Vein endothelial cell (primary cell): ENCODE measurements at places on chromosomes 1 and 21. TPM values are rescaled to one million over a fixed set of nuclear protein-coding genes. Genes with fewer than 3 reads are reported as not detected.

VSIG8 gene
- not detected in 2 replicates for total RNA-seq

GJA4 gene
- 49.3 and 269 TPM in 2 replicates for total RNA-seq

HMCN1 gene
- total RNA-seq, result 3.6 and 10.1 TPM in 2 replicates

OR2T35 gene
- total RNA-seq, result not detected in 2 replicates

GBP7 gene
- total RNA-seq, result not detected in 2 replicates

CR2 gene
- not detected in 2 replicates for total RNA-seq

IBA57 gene
- 9.1 and 11.8 TPM in 2 replicates for total RNA-seq

MCOLN2 gene
- not detected in 2 replicates for total RNA-seq

PRAMEF33 gene
- not detected in 2 replicates for total RNA-seq

ANKRD65 gene
- under 0.01 TPM in 1 of 2 replicates, not detected in the other for total RNA-seq

FASLG gene
- not detected in 2 replicates for total RNA-seq

NTNG1 gene
- under 0.01 and 2.2 TPM in 2 replicates for total RNA-seq

HS2ST1 gene
- 18.6 and 24.6 TPM in 2 replicates for total RNA-seq

S100A12 gene
- not detected in 2 replicates for total RNA-seq

SLFNL1 gene
- 0.33 and 0.57 TPM in 2 replicates for total RNA-seq

SLC25A33 gene
- 4.9 and 6.7 TPM in 2 replicates for total RNA-seq

RIPK4 gene
- under 0.01 and 0.33 TPM in 2 replicates for total RNA-seq
